ENCODE measurements at places on chromosomes 1 and 21.

- DNase-seq = peak; percentile 90
Observed at GRCh38 chr1:185155600-185156287, 1.0 kb downstream of the TRMT1L start.

GRCh38 chr1:21774835-21775549 is 8.0 kb downstream of the USP48 start:
- no peak for DNase-seq

DNA sequence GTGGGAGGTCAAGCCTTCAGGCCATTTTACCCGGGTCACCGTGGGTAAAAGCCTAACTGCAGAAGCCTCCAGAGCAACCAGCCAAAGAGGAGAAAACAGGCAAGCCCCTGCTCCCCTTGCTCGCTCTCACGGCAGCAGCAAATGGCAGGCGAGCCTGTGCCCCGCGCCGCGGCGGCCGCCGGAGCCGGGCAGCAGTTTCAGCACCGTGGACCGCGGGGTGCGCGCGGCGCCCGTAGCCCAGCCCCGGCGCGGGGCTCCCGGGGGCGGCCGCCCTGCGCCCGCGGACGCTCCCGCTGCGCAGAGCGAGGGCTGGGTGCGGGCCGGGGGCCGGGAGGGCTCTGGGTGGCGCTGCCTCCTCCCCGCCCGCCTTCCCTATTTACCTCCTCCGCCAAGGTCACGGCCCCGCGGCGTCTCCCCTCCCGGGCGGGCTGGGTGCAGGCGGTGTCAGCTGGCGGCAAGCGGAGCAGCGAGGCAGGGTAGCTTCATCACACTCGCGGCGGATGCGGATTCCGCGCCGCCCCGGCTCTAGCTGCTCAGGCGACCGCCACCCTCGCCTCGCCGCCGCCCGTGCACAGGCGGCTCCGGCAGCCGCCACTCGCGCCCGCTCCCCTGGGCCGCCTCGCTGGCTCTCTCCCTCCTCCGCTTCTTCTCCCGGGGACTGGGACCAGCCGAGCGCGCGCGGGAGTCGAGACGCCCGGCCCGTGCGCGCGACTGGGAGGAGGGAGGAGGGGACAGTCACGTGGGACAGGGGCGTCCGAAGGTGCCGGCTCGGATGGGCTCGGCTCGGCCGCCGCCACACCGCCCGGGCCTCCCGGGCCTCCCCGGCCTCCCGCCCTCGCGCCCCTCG is at the start of gene RGS7:
Gene RGS7 (minus strand): TSS at position 687 of the 847 bp plus-strand sequence.
- DNase-seq = peak; percentile 54

- no peak for DNase-seq
Observed at GRCh38 chr1:101203820-101204540, 32.8 kb upstream of the S1PR1 start.
